ENCODE measurements at places on chromosomes 4 and X.

DNA sequence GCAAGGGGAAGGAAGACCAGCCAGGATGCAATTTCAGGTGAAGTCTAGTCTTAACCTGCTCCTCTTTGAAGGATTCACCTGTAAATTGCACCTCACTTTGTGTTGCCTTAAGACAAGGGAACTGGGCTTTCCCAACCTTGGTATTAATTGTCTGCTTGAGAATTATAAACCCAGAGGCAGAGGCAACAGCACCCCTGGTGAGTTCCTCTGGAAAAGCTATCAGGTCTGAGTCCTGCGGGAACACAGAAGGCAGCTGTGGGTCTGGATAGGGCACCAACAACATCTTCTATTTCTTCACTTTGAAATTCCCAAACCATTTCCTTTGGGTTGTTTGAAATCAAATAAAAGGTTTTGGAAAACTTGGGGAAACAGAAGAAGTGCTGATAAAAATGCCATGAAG, 109.2 kb upstream of the NPY2R start:
- DNase-seq, result no peak

DNA sequence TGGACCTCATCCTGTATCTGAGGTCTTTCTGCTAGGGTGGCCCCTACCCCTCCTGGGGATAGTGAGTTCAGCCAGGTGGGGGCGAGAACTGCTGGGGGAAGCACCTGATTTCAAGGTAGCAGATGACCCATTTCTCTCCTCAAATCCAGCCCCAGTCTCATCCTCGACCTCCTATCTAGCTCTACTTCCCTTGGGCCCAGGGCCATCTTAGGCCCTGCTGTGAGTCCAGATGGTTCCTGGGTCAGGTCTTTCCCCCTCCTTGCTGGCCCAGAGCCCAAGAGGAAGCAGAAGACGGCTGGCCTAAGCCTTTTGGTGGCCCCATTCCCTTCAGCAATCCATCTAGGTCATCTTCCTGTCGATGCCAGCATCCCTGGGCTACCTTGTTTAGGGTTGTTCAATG, 3.3 kb downstream of the CDK16 start:
- no peak for DNase-seq

DNA sequence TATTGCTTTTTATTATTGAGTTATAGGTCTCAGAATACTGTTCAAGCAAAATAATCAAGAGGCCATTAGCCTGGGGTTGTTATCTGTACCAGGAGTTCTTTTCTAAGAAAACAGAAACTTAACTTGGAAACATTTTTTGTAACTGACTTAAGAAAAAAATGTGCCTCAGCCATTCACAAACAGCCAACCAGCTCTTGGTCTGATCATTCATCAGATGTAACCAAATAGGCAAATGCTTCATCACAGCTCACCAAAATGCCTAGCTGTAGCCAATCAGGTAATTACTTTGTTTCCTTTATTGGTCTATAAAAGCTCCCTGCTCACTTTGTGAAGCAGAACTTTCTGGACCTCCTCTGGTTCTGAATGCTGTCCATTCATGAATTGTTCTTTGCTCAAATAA, 387.7 kb downstream of the FAT4 start:
- DNase-seq, result no peak

GRCh38 chrX:112536544-112536943, 143.2 kb downstream of the LHFPL1 start:
- no peak for DNase-seq

DNA sequence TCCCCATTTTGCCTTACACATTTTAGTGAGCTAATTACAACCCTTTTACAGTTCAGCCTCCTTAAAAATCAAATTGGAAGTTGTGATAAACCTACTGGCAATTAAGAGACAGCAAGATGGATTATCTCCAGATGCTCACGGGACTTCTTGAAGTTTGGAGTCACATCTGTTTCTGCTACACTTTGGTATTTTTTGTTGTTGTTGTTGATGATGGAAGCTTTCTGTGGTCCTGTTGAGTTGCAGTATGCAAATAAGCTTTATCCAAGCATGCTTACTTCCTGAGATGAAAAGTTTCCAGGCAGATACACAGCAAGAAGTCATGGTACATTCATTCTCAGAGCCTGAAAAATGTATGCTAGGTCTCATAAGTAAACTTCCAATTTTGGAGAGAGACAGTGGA, 670.0 kb upstream of the AMOT start:
- DNase-seq, result no peak

Data from DMS79 (cell line).